Femur (tissue), 1 donor: ENCODE measurements at places on chromosomes 2 and 18.
A peak's percentile ranks its signal among the peaks of the same experiment; 100 is the strongest.

GRCh38 chr18:57806978-57807285, 3.8 kb upstream of the ATP8B1 start:
- no peak for DNase-seq

GRCh38 chr18:37527395-37527794, 38.2 kb downstream of the CELF4 start:
- no peak for DNase-seq

- no peak for DNase-seq
Measured at GRCh38 chr2:99645960-99646359, 156.1 kb upstream of the REV1 start.

- DNase-seq = peak; percentile 14
Measured at GRCh38 chr2:96091711-96092572, 24.4 kb downstream of the ADRA2B start.

- DNase-seq = no peak
Measured at GRCh38 chr2:200288670-200289429, 17.6 kb upstream of the SPATS2L start.

GRCh38 chr2:70692256-70692655, 75.7 kb downstream of the ADD2 start:
- no peak for DNase-seq

DNA sequence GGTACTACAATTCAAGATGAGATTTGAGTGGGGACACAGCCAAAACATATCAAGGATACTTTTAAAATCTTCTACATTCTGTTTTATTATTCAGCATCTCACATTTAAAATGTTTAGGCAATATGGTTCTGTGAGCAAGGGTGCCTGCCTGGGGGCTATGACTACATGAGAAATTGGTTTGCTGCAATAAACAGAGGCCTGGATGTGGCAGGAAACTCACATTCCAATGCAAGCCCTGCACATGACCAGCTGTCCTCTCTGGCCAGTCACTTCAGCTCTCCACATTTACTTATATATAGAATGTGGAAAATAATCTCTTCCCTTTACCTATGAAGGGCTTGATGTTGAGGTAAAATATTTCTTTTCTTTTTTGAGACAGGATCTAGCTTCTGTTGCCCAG, 193.4 kb downstream of the LRRTM1 start:
- DNase-seq = no peak

DNA sequence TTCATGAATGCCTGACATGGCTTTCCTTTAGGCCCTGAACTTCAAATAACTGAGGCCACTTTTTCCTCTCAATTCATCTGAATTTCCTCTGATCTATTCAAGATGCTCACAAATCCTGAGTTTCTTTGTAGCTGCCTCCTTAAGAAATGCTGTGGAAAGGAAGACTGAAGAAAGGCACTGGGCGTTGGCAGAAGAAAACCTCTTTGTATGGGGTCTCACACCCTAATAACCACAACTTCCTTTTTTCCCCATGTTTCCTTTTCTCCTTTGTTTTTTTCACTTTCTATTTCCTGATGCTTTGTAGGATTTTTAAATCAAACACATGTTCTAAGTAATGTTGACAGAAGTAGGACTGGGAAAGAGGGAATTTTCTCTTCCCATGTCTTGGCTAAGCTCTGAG, 447.4 kb downstream of the CMPK2 start:
- DNase-seq = no peak

- DNase-seq = no peak
Measured at GRCh38 chr2:9240745-9241144, 34.1 kb downstream of the ASAP2 start.

DNA sequence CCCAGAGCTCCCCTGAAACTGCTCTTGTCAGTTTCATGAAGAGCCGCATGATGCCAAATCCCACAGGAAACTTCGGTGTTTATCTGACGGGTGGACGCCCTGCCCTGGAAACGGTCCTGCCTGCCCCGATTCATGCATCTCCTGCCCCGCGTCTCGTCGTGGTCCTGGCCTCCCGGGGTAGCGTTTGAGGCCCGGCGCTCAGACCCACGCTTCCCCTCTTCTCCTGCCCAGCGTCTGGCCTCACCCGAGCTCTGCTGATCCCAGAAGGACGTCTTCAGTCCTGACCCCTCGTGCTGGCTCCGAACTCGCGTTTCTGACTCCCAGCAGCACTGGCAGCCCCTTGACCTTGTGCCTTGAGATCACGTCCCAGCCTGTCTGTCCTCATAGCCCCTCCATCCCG, 180.5 kb downstream of the TMEM18 start:
- no peak for DNase-seq

GRCh38 chr2:149849136-149849535, 261.6 kb upstream of the MMADHC start:
- no peak for DNase-seq

DNA sequence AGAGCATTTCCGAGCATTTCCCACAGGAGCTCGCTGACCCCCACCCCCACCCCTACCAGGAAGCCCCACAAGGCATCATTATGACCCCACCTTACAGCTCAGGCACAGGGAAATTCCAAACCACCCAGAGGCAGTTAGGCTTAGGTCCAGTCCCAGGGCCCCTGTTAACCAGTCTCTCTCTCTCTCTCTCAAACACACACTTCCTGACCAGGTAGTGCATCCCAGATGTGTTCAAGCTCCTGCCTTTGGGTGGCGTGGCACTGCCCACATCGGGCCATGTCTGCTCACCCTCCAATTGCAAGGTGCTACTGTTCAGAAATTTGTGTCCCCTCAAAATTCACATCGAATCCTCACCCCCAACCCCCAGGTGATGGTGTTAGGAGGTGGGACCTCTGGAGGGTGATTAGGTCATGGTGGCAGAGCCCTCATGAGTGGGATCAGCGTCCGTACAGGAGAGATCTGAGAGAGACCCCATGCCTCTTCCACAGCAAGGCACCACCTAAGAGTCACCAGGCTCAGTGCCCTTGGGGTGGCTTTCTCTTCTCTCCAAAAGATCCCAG, 8.8 kb downstream of the COPS9 start:
- DNase-seq = no peak

- DNase-seq = no peak
Measured at GRCh38 chr2:195214072-195214471, 443.0 kb upstream of the SLC39A10 start.

DNA sequence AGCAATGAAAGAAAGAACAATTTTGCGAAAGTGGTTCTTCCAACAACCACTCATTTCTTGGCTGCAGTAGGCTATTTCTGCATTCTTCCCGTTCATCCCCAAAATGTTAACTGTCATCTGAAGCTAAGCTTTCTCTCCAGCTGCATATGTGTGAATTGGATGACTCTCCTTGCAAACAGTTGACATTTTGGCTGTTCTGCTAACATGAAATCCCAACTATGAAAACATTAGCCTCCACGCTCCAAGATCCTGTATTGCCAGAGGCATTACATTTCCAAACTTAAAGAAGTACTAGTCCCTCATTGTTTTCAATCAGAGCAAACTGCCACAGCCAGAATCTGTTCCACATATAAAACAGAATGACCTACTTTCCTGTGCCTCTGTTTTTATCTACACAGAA, 88.5 kb downstream of the TGIF1 start:
- peak; percentile 56 for DNase-seq

DNA sequence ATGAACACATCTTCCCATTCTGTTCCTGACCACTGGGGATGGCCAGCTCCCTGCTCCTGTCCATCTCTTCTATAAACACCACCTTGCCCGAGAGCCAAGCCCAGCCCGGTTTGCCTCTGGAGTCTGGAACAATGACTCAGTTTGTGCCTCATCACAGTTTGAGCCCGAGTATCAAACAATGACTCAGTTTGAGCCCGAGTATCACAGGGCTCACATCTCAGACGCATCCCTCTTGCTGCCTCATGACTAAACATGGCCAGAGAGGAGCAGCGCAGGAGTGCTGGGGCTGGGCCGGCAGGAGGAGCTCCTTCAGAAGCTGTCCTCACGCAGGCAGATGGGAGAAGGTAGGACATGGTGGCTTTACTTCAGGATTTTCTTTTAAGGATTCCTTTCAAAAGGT, 68.7 kb downstream of the PXDN start:
- peak; percentile 16 for DNase-seq

DNA sequence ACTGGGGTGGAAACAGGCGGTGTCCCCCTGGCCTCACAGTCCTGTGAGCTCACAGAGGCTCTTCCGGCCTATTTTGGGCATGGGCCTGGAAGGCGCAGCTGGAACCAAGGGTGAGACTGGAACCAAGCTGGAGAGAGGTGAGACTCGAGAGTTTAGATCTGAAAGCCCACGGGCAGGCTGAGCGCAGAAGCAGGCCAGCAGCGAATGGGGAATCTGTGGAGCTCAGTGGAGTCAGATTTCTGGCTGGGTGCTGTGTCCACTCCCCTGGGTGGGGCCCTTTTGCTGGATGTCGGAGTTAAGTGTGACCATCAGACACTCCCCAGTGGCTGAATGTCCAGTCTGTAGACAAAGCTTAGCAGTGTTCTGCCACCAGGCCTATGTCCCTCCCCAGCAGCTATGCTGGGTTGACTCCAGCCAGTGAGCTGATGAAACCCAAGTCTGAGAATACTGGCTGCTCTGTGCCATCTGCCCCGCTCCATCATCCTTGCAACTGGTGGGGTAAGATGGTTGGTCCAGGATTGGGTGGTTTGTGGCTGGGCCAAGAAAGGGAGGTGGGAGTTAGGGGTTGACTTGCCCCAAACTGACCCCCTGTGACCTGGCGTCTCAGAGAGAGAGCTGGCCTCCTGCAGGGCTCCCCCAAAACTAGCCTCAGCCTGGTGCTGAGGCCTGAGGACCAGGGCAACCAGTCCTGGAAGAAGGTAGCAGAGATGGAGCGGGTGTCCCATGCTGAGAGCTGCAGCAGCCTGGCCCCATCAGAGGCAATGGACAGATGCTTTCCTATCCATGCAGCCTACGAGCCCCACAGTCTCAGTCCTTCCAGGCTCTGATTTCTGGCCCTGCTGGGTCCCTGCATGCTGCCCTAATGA, 34.4 kb downstream of the CYP26B1 start:
- DNase-seq = no peak

- no peak for DNase-seq
Measured at GRCh38 chr2:88053934-88054781, 1.4 kb downstream of the KRCC1 start.

GRCh38 chr2:74975016-74975415, 16.6 kb downstream of the POLE4 start:
- DNase-seq = no peak

- DNase-seq = no peak
Measured at GRCh38 chr2:197236816-197237215, 73.8 kb downstream of the ANKRD44 start.

- no peak for DNase-seq
Measured at GRCh38 chr18:62616331-62616805, 93.5 kb downstream of the ZCCHC2 start.

DNA sequence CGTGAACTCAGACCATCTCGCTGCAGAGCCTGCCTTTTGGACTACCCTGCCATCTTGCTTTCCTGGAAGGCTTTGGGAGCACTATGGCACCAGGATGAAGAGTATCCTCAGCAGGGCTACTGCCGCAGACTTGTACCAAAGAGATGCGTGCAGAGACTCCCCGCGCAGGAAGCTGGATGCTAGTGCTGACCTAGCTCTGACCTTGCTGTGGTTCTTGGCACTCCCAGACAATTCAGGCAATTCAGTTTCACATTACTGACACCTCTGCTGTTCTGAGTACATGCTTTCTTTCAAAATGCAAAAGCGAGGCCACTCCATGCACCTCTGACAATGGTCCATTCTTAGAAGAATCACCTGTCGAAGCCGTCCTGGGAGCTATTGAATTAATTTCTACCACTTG, 251.5 kb upstream of the MEX3C start:
- no peak for DNase-seq

- no peak for DNase-seq
Measured at GRCh38 chr2:239606741-239607516, 206.1 kb upstream of the HDAC4 start.

DNA sequence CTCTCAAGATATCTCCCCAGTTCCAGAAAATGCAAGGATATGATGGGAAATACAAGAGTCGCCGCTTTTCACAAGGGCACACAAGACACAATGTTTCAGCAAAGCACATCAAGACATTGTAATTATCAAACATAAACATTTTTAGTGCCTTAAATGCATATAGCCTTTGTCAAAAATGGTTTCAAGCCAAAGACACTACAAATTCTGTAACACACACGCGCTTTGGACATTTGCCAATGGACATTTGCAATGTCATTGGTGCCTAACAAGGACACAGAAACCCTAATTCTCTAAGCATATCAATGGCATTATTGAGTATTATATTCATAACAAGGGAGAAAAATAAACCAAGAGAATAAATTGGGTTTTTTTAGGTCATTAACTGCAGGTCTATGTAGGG, 16.1 kb downstream of the ADD2 start:
- no peak for DNase-seq

- DNase-seq = no peak
Measured at GRCh38 chr18:38297910-38298309, 732.3 kb upstream of the CELF4 start.

- no peak for DNase-seq
Measured at GRCh38 chr18:36325846-36326245, 28.3 kb downstream of the FHOD3 start.

- DNase-seq = no peak
Measured at GRCh38 chr2:69768235-69768634, 26.3 kb downstream of the ANXA4 start.

DNA sequence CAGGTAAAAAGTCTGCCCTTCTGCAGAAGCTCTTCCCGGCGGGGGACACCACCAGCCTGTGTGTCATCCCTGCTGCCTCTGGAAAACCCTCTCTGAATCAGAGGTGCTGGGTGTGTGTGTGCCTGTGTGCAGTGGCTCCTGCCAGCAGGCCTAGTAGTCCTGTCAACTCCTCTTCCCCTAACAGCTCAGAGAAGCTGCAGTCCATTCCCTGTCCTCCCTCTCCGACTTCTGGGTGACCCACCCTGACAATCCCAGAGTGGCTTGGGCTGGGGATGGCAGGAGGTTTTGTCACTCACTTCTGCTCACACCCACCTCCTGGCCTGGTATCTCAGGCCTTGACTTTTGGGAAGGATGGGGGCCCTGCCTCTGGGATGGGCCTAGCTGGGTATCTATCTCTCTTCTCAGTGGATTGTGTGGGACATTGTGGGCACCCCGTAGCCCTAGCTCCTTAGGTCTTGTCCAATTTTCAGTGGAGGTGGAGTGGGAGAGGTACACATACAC, 2.3 kb downstream of the WNT10A start:
- DNase-seq = no peak

DNA sequence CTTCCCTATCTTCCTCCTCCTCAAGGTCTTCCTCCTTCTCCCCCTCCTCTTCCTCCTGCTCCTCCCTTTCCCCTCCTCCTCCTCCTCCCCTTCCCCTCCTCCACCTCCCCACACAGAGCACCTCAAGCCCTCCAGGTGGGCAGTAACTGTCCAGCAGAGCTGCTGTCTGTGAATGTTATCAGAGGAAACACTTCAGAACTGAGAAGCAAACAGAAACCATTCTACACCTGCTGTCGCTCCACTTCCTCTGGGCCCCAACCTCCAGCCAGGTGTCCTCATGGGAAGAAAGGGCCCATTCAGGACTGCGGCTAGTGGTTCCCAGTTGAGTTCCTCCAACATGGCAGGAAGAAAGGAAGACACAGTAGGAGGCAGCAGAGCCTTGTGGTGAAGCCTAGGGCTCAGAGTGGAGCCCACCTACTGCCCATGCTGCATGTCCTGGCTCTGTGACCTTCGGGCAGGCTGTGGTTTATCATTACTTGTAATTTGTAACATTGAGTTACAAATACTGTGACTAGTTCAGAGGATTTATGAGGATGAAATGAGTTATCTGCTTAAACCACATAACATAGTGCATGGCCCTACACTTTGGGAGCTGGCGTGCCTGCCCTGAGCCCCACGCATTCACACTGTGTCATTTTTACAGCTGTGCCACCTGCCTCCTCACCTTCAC, 165.9 kb upstream of the ID2 start:
- DNase-seq = no peak
